ENCODE measurements at places on chromosomes 13 and 19.
A peak's percentile ranks its signal among the peaks of the same experiment; 100 is the strongest.

DNA sequence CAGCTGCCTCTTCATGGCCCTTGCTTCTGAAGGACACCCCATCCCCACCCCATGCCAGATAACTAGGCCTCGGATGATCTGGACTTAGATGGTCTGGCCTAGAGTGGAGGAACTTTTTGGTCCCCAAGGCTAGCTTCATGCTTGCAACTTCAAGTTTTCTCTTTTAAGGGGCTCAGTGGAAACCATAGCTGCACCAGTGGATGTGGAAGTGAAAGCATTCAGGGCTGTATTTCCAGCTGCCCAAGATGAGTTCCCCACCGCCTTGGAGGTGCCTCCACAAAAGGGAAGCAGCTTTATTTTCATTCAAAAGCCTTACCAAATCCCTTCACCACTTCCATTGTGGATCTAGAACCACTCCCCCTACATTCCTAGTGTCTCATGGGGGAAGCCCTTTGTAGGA lies 17.6 kb upstream of the GSX1 start:
- no peak for DNase-seq

DNA sequence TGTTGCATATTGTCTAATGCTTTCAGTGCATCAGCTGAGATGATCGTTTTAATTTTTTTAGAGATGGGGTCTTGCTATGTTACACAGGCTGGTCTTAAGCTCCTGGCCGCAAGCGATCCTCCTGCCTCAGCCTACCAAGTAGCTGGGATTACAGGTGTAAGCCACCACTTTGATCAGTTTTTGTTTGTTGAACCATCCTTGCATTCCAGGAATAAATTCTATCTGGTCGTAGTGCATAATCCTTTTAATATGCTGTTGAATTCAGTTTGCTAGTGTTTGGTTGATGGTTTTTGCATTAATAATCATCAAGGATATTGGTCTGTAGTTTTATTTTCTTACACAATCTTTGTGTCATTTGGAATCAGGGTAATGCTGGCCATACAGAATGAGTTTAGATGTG lies 4.4 kb downstream of the ZNF211 start:
- DNase-seq, result no peak

DNA sequence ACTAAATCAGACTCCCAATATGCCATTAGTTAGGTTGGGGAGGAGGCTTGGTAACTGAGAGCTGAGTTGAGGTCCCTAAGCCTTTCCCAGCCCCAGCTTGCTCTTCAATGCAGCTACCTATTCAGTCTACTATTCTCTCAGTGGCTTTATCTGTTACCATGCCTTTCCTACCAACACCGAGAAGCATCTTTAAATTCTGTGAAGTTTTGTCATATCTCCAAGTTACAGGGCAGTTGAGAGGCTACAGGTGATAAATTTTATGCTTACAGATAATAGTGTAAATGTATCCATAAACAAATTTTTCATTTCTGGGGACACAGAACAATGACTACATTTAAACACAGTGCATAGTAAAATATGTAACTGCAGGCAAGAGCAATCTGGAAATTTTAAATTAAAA lies 110.6 kb downstream of the ELF1 start:
- DNase-seq, result no peak

- no peak for DNase-seq
These were observed 22.8 kb downstream of the WTIP start for GRCh38 chr19:34504273-34504808.

DNA sequence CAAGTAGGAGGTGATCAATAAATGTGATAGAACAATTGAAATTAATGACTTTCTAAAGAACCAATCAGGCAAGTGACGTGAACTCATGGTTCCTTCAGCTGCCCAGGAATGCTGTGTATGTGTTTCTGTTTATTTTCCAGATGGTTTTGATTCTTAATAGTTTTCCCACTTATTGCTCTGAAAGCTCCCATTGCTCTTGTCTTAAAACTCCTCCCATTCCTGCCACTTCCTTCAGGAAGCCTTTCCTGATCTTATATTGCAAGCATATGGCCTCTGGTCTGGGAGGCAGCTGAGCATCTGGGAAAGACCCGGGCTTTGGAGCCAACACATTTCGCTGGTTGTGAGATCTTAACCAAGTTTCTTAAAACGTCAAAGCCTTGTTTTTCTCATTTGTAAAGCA lies 17.1 kb upstream of the LATS2 start:
- no peak for DNase-seq

DNA sequence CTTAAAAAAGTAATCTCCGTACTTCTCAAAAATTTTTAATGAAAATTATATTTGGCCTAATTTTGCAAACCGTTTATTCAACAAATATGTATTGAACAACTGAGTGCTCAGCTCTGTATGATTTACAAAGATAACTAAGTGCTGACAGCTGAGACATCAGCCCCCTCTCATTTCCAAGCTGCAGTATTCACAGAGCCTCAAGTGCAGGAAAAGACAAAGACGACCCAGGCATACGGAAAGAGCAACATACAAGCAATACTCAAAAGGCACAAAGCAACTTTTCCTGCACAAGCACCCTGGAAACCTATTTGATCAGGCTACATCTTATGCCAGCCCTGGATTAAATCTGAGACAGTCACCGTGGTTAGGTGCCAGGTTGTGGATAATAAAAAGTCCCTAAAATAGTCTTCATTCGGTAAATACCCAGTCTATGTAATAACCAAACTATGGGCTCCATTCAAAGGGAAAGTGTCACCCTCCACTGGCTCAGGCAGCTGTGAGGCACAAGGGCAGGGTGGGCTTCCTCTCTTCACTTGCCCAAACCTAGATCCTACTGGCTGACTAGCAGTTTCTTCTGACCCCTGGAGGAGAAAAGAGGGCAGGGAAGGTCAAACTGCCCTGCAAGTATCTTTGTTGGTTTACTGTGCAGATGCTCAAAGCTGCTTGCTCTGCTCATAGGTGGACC lies 65.5 kb downstream of the TBC1D4 start:
- peak; percentile 36 for DNase-seq

- no peak for DNase-seq
These were observed 223.4 kb upstream of the HTR2A start for GRCh38 chr13:47120282-47120681.

DNA sequence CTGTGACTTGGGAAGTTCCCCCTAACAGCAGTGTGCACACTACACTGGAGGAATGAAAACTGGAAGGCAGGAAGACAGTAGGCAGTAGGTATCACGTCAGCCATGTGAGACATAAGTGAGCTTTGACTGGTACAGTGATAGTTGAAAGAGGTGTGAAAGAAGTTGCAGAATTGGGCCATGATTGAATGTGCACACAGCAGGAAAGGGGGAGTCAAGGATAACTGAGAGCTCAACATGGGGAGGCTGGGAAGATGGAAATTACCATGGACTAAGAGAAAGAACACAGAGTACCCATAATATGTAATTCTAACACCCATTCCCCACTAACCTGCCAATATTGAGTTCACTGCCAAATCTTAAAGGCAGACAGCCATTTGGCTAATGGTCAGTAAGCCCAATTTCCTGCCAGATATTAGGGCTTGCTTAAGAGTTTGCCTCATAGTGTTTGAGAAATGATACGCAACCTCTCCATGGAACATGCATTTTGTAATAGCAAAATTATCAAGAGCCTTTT lies 321.7 kb downstream of the DCT start:
- DNase-seq, result no peak

DNA sequence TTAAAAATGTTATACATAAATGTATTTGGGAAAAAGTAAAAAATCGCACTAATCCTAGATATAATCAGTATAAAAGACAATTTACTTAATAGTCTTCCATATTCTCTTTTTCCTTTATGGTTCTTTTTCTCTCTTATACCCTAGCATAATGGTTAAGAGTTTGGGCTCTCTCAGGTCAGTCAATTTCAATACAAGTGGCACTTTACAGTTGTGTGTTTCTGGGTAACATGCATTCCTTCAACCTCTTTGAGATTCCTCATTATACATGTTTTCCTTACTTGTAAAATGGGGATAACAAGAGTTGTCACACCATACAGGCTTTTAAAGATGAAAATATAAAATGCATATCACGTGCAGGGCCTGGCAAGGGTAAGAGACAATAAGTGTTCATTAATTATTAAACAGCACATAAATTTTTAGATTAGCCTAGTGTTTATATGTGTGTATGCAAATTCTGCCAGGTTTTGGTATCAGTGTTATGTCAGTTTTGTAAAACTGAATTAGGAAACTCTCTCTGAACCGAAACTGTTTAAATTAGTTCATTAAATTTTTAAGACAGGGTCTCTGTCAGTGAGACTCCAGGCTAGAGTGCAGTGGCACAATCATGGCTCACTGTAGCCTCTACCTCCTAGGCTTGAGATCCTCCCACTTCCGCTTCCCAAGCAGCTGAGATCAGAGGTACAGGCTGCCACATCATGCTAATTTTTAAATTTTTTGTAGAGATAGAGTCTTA lies 49.8 kb downstream of the ELF1 start:
- no peak for DNase-seq

GRCh38 chr19:22945560-22945959 lies 57.4 kb downstream of the ZNF728 start:
- DNase-seq, result no peak

DNA sequence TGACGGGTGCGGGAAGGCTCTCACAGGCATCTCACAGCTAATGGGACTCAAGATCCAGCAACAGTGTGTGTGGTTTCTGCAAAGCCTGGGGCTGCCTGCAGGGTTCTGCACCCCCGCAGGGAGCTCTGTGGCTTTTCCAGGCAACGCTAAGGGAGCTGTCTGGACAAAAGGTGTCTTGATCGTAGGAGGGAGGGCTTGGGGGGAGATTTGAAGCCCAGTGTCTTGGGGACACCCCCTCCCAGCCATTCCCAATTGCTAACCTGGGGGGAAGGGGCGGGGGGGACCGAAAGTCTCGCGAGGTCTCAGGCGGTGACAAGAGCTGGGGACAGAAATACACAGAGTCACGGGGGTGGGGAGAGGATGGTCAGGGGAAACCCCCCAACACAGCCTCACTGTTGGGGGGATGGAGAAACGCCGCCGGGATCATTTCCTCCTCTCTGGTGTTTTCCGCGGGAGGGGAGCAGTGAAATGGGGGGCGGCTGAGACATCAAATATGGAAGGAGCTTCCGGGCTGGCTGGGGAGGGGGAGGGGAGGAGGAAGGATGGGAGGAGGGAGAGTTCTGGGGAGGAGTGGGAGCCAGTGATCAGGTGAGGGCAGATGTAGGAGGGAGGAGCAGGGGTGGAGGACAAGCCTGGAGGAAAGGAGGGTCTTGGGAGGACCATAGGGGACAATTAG lies 13.3 kb downstream of the KCNC3 start:
- peak; percentile 84 for DNase-seq

DNA sequence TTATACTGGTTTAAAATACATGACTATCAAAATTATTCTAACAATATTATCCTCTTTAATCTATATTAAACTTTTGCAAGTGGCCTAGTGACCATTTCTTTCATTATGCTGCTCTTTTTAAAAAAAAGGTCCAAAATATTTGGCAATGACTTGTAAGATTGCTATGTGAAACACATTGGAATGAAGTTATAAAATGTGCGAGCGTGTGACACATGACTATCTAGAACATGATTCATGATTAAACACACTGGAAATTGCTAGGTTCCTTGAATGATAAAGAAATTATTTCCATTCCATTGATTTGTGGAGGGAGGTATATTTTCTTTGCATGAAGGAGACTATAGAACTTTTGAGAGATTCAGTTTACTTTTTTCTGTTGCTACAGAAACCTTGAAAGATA lies 739.1 kb downstream of the DIAPH3 start:
- no peak for DNase-seq

- DNase-seq, result no peak
These were observed 93.1 kb downstream of the GGACT start for GRCh38 chr13:100495455-100495854.

- no peak for DNase-seq
These were observed 16.4 kb downstream of the RCN3 start for GRCh38 chr19:49544154-49544553.

DNA sequence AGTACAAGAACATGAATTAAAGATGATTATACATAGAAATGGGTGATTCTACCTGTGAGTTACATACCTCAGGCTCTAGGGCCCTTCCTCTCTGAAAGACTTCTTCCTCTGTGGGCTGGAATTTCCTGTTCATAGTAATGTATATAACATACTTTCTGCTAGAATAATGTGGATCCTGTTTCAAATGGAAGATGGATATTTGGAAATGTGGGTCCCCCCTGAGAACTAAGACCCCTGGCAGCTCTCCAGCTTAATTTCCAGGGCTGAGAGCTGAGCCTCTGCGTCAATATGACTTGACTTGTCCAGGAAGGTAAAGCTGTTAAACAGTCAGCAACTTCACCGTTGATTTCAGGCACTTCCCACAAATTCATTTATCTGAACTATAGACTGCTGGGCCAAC lies 296.3 kb downstream of the NALCN start:
- no peak for DNase-seq

- no peak for DNase-seq
These were observed 8.7 kb upstream of the CARM1 start for GRCh38 chr19:10862561-10863106.

DNA sequence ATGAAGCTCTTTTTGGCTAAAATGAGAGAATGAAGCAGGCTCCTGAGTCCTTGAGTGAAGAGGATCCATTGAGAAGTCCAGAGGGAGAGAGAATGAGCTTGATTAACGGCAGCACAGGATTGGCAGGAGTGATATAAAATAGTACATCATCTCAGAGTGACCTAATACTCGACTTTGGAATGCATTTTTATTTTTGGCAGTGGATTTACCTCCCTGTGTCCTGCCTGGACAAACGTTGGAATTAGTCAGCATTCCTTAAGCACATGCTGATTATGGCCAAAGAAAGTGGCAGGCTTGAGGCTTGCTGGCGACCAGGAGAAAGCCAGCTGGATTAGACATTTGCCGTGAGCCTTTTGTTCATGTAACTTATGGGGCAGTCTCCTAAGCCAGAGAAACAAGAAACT lies 22.9 kb downstream of the LRCH1 start:
- no peak for DNase-seq
